ENCODE measurements at places on chromosomes 7 and 10. TPM values are rescaled to one million over a fixed set of nuclear protein-coding genes. Genes with fewer than 3 reads are reported as not detected.

DNA sequence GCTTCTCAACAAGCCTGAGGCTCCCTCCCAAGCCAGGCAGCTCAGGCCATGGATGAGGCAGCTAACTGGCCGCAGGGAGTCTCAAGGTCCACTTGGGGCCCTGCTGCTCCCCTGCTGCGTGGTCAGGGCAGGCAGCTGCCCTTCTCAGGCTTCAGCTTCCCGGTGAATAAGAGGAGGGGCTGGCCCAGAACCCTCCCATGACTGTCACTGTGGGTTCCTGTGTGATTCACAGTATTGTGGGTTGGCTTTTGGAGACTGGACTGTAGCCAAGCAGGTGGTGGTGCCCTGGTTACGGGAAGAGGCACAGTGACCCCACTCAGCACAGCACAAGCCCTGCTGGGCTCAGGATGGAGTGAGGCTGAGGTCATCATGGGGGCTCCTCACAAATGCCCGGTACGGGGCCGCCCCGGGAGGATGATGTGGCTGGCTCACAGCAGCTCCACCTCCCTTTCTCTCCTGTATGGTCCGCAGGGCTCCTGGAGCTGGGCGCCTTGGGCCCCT is 189.8 kb downstream of the HECW1 start:
- no peak for DNase-seq

DNA sequence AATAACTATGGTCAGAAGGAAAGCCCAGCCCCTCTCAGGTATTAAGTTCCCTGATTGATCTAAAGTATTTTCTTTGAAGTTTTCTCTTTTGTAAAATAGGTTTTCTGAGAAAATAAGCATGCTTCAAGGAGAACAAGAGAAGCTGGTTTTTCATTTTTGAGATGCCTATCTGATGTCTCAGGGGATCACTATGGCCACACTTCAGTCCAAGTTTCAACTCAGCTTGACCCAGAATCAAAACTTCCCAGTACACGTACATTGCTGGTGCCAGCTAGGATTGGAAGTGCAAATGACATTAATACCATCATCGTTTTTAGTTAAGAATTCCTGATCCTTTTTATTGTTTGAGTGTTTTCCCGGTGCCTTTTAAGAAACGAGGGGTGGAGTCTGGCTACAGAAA is 7.2 kb downstream of the ITIH5 start:
- DNase-seq = no peak

Gene VWDE
- total RNA-seq = 3.1 TPM

GRCh38 chr10:132368881-132369635 is 27.9 kb upstream of the PWWP2B start:
- no peak for DNase-seq

Gene ELN
- total RNA-seq = not detected

Gene DYDC1
- total RNA-seq = not detected

Gene TMEM176A
- total RNA-seq = 0.10 TPM

DNA sequence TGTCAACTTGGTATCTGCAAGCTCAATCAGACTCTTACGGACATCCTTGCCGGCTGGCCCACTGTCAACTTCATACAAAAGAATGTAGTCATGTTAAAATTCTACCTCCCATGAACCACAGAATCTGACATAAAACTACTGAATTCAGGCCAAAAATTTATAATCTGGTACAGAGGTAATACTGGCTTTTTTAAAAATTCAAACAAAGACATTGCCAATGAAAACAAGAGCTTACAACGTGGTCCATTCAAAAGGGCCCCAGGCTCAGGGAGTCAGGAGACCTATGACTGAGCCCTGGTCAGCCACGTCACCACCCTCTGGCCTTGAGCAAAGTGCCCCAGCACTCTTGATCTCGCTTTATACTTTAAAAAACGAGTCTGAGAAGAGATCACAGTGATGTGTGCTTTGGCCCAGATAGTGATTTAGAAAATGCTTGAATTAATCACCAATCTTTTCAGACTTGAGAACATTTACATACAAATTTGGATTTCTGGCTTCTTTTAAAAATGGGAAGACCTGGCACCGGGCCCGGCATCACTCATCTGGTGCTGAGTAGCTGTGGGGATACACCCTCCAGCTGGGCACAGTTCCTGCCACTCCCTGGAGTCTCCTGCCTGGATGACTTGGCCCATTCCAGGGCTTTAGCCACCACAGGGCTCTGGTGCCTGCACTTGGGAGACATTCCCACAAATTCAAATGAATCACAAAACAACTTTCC is 94.1 kb downstream of the PIP4K2A start:
- DNase-seq = peak; percentile 82

GRCh38 chr10:47030191-47030703 is 119.0 kb downstream of the PTPN20 start:
- no peak for DNase-seq

Gene ZNF488
- total RNA-seq = not detected

DNA sequence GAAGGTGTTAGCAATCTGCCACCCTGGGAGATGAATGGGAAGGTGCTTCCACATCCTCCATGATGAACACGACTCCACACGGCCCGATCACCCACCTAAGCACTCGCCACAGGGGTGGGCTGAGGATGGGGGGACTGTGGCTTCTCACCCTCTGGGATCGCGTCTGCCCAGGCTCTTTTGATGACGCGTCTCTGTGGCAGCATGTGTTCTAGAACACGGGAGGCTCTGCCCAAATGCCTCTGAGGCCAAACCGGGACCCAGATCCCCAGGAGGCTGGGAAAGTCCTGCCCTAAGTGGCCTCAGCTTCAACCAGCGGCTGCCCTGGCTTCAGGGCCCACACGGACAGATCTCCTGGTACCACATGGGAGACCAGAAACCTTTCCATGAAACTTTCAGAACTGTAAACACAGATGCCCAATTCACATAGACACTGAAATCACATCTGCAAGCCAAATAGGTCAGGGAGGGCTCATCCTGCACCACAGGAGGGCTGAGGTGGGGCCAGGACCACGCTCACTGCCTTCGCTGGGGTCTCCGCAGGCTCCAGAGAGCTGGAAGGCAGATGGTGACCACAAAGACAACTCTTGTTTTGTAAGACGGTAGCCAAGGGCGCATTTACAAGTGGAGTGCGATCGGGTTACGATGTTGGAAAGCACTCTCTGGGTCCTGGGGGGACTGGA is 200.6 kb downstream of the PTPRN2 start:
- no peak for DNase-seq

DNA sequence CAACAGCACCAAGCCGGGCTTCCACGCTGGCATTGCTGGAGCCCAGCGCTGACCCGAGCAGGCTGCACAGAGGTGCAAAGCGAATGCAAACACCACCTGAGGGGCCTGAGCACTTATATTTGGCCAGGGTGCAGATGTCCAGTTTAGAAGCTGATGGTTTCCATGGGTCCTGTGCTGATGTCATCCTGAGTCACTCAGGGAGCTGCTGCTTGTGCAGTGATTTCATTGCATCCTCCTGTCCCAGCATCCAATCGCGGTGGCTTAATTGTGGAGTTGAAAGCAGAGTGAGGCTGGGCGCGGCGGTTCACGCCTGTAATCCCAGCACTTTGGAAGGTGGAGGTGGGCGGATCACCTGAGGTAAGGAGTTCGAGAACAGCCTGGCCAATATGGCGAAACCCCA is 410.2 kb upstream of the KLF6 start:
- no peak for DNase-seq

Gene GIMAP4
- total RNA-seq = not detected

DNA sequence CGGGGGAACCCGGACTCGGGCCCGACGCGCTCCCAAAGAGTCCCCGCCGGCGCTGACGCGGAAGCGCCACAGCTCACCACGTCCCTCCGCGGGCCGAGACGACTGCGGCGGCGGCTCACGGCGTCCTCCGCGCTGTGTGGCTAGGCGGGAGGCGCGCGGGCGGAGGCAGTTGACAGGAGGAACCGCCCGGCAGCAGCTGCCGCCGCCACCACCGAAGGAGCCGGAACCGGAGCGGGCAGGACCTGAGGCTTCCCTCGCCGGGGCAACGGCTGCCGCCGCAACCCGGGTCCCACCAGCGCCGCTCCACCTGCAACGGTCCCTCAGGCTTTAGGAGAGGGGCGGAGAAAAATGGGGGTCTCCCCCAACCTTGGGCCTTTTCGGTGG is 334 bp downstream of the ZNF800 start:
- DNase-seq = peak; percentile 31

Gene KLF14
- total RNA-seq = not detected

GRCh38 chr7:36838616-36839225 is 114.4 kb upstream of the AOAH start:
- no peak for DNase-seq

DNA sequence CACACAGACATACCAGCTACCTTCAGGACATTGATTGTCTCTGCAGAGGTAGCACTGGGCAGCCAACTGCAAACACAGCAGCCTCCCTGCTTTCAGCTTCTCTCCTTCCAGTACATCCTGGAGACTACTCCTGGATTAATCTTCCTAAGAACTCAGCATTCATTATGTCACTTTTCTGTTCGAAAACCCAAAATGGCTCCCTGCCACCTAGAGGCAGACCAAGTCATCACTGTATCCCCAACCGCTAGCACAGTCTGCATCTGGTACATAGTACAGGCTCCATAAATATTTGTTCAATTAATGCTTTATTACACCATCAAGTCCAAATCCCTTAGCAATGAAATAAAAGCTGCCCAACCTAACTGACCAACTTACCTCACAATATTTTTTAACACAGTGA is 5.0 kb upstream of the SEC31B start:
- DNase-seq = no peak

GRCh38 chr7:150663802-150664494 is 21.6 kb upstream of the GIMAP2 start:
- DNase-seq = no peak

DNA sequence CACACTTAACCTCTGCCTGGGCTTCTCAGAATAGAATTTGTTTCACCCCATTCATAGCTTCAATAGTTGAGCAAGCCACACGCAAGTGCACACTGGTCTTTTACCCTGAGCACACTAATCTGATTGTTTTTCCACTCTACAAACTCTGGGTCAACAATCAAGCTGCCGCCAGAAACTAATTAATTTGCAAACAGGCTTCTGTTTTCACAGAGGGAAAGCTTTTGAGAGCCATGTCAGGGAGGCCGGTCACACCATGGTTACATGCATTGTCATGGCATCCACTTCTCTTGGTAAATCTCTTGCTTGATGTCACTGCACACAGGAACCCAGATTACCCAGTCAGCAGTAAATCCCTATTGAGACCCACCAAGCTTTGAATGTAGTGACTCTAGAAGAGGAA is 154.2 kb downstream of the SEMA3A start:
- no peak for DNase-seq

Gene UCMA
- not detected for total RNA-seq

- DNase-seq = peak; percentile 33
Observed at GRCh38 chr10:7121154-7121797, 289.6 kb downstream of the SFMBT2 start.

DNA sequence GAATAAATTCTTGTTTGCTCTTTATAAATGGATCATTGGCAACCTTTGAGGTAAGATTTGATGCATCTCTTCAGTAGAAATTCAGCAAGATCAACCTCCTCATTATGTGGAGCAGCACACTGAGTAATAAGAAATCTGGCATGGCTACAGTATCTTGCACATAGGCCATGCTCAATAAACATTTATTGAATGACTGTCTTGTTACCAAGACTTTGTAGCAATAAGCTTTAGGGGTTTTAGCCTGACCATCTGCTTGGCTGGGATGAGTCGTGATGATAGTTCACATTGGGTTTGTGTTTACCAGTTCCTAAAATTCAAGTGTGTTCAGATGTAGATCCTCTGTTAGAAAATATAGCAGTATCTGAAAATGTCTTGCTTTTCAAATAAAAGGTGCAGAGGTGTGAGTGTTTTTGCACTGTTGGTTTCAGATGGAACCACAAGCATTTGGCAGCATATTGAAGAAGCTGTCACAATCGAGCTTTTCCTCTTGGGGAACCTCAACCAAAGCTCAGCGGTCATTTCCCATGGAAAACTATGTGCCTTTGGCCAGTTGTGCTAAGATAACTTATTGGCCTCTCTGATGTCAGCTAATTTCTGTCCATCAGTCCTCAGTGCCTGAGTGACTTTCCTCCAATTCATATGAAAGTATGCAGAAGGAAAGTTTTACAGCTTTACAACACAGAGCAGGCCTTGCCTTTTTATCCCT is 442.6 kb downstream of the GFRA1 start:
- DNase-seq = no peak

Gene CCL24
- total RNA-seq = not detected

GRCh38 chr7:50534690-50535290 is 30.4 kb downstream of the DDC start:
- peak; percentile 81 for DNase-seq

DNA sequence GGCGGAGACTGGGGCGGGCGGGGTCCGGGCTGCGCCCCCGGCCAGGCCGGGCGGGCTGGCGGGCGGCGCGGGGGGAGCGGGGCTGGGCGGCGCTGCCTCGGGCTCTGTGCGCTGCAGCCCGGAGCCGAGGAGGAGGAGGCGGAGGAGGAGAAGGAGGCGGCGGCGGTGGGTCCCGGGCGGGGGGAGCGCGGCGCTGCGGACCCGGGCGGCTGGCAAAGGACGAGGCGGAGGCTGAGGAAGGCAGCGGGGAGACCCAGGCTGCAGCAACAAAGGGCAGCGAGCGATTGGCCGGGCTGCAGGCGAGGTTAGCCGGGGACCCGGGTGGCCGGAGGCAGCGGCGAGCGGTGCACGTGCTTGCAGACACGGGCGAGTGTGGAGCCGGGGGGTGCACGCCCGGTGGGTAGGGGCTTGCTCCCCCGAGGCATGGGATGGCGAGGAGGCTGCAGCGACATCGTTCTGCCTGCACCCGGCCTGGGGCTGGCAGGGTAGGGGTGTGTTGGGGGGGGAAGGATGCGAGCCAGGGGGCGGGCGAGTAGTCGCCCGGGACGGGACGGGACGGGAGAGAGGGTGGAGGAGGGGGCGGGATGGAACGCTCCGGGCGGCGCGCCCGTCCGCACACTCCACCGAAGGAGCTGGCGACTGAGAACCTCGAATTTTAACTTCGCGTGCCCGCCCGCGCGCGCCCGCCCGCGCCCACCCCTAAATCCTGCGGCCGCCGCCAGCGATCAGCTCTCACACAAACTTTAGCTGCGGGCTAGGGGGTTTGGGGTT is 844 bp upstream of the KAT6B start:
- peak; percentile 22 for DNase-seq

DNA sequence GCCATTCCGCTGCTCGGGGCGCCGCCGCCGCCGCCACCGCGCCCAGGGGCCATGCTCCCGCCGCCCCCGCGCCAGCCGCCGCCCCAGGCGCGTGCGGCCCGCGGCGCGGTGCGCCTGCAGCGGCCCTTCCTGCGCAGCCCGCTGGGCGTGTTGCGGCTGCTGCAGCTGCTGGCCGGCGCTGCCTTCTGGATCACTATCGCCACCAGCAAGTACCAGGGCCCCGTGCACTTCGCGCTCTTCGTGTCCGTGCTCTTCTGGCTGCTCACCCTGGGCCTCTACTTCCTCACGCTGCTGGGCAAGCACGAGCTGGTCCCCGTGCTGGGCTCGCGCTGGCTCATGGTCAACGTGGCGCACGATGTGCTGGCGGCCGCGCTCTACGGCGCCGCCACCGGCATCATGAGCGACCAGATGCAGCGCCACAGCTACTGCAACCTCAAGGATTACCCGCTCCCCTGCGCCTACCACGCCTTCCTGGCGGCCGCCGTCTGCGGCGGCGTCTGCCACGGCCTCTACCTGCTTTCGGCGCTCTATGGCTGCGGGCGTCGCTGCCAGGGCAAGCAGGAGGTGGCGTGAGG is 383 bp downstream of the MARVELD1 start:
- DNase-seq = peak; percentile 60

Gene GTF2IRD1
- 27.3 TPM for total RNA-seq

Gene GPR15LG
- total RNA-seq = not detected

- no peak for DNase-seq
Observed at GRCh38 chr7:133398506-133398905, 145.6 kb downstream of the EXOC4 start.

GRCh38 chr10:96044736-96045135 is 1.4 kb downstream of the CCNJ start:
- peak; percentile 2 for DNase-seq

- DNase-seq = peak; percentile 6
Observed at GRCh38 chr7:97971120-97971989, 18.6 kb downstream of the OCM2 start.

Gene CALHM1
- not detected for total RNA-seq

Gene HABP2
- total RNA-seq = not detected

Measured in NCI-H460 (cell line).